Activated T-cell treated with anti-CD3 and anti-CD28 coated beads, Interleukin-2, amount 50 U/mL, for 1 hour (primary cell): ENCODE measurements at places on chromosomes 6 and 20.

- no peak for DNase-seq
These were observed 29.8 kb downstream of the PDYN start for GRCh38 chr20:1964061-1964460.

DNA sequence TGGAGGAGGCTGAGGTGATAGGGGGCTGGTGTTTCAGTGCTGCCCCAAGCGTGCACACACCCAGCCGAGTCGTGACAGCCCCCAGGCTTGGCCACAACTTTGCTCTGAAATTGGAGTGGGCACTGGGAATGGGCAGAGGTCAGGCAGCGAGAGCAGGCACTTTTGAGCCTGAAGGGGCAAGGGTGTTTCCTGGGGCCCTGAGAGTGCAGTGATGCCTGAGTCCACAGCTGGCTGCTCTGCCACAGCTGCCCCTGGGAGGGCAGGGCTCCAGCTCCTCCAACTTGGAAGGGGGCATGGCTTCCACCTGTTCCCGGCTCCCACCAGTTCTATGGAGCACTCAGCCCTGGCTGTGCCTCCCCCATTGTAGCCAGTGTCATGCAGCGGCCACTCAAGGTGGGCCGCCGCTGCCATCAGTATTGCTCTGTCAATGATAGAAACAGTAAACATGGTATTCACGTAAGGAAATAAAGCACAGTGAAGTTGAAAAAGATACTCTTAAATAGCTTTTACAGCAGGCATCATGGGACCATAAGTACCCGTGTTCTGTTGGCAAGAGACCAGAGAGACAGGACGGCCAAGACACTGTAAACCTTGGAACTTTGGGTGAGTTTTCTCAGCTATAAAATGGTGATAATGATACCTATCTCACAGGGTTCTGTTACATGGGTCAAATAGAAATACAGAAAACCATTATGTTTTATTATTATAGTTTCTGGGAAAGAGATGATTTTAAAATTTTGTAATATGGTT lies 108.9 kb downstream of the THEMIS start:
- DNase-seq = no peak

- DNase-seq = no peak
These were observed 191.4 kb downstream of the TENT5A start for GRCh38 chr6:81561071-81561564.

GRCh38 chr6:138162111-138162954 lies 594 bp downstream of the ARFGEF3 start:
- peak; percentile 19 for DNase-seq

DNA sequence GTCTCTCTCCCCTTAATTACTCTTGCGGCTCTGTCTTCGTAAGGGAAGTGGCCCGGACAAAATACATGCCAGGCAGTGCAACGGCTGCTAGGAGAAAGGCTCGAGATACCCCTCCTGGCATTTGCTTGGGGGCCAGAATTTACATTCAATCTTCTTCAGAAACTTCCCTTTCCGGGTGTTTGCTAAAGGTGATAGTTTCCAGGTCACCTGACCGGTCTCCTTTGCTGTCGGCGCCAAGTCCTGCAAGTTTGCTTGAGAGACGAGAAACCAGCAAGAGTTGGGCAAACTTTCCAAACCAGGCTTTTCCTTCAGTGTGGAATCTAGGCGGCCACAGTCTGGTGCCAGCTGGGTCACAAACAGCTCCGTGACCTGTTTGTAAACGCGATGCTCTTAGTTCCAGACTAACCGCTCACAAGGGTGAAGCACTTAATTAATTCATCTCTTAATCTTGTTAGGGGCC lies 563 bp upstream of the SRSF3 start:
- DNase-seq = no peak

DNA sequence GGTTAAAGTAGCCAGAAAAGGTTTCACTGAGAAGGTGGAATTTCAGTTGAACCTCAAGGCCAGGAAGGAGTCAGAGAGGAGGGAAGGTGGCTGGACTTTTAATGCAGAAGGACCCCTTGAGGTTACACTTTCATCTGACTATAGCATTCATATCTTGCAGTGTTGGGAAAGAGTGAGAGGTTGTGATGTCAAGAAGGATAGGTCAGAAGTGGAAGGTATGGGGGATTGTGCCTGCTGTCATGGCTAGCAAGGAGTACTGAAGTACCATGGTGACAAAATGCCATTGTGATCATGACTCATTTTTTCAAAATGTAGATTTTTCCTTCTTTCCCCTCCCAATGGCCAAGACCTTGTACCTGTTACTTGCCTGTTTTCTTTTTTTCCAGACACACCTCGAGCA lies 5.2 kb upstream of the BACH2 start:
- no peak for DNase-seq

GRCh38 chr6:24933868-24934401 lies 1.8 kb downstream of the RIPOR2 start:
- DNase-seq = peak; percentile 60

DNA sequence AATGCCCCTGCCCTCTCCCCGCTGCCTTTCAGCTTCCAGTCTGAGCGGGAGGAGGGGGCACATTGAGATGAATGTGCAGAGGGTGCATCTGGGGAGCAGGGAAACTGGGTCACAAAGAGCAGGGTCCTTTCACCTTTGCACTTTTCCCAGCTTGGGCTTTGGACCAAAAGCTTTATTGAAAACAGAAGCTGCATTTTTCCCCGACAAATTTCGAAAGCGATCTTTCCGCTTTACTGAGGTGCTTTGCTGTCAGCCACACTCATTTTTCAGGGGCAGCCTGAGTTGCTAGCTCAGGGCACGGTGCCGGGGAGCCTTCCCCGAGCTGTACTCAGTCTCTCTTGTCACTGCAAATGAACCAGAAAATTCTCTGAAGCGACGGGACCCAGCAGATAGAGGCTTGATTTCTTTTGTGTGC lies 283.7 kb upstream of the SOX4 start:
- no peak for DNase-seq

- DNase-seq = no peak
These were observed 164.1 kb upstream of the ECI2 start for GRCh38 chr6:4299476-4299875.

GRCh38 chr6:21164768-21165326 lies 428.7 kb upstream of the SOX4 start:
- no peak for DNase-seq

- DNase-seq = no peak
These were observed 11.0 kb upstream of the LOC128125822 start for GRCh38 chr6:63561288-63561687.

- no peak for DNase-seq
These were observed 31.9 kb upstream of the CDH4 start for GRCh38 chr20:61220131-61220530.

DNA sequence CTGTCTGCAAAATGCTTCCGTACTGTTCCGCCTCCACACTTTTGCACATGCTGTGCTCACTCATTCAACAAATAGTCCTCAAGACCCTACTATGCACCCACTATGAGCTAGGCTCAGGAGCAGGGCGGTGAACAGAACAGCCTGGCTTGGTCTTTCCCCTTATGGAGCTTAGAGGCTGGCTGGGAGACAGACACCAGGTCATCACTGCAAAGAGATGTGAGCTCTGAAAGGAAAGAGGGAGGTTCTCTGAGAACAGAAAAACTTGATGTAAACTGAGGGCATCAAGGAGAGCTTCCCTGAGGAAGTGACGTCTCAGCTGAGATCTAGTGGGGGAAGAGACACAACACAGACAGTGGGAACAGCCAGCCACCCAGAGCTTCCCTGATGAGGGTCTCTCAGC lies 31.0 kb upstream of the TGM2 start:
- DNase-seq = no peak

GRCh38 chr6:15730442-15730841 lies 67.6 kb upstream of the DTNBP1 start:
- no peak for DNase-seq

GRCh38 chr6:83429857-83430610 lies 817 bp downstream of the ME1 start:
- no peak for DNase-seq

GRCh38 chr6:2861060-2861821 lies 19.6 kb upstream of the SERPINB1 start:
- DNase-seq = no peak

DNA sequence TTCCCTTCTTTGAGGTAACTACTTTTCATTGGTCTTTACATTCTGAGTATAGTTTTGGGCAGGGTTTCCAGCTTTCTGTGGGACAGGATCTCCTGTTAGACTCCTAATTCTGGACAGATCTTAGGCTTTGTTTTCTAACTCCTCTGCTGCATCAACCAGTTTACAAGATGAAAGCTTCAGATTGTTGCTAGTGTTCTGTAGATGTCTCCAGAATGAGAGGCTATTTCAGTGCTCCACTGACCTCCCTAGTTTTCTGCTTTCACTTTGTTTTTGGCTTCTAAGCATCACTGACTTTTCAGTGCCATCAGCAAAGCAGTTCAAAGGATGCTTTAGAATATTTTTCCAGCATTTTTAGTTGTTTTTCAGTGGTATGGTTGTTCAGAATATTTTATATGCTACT lies 101.4 kb downstream of the LIN28B start:
- DNase-seq = no peak

- DNase-seq = no peak
These were observed 16.8 kb downstream of the VEGFA start for GRCh38 chr6:43786664-43787329.

DNA sequence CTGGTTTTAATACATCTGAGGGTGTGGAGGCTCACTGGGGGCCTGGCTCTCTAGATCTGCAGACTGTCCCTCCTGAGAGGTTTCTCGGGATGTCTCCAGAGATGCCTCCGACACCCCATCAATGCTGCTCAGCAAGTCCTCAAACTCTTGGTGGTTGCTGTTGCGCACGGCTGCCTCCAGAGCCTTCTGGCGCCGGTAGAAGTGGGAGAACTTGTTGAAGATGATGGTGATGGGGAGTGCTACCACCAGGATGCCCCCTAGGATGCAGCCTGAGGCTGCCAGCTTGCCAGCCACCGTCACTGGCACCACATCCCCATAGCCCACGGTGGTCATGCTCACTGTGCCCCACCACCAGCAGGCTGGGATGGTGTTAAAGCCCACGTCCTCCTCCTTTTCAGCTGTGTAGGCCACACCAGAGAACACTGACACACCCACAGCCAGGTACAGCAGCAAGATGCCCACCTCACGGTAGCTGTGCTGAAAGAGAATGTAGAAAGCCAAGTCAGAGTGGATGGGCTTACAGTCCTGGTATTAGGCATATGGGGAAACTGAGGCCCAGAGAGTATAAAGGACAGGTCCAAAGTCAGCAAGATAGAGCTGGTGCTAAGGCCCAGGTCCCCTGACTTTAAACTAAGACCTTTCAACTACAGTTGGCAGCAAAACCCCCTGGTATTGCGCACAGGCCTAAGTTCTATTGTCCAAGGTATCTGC lies 5.9 kb downstream of the KCNS1 start:
- DNase-seq = no peak

- DNase-seq = no peak
These were observed 47.0 kb downstream of the ARHGAP18 start for GRCh38 chr6:129662980-129663431.

DNA sequence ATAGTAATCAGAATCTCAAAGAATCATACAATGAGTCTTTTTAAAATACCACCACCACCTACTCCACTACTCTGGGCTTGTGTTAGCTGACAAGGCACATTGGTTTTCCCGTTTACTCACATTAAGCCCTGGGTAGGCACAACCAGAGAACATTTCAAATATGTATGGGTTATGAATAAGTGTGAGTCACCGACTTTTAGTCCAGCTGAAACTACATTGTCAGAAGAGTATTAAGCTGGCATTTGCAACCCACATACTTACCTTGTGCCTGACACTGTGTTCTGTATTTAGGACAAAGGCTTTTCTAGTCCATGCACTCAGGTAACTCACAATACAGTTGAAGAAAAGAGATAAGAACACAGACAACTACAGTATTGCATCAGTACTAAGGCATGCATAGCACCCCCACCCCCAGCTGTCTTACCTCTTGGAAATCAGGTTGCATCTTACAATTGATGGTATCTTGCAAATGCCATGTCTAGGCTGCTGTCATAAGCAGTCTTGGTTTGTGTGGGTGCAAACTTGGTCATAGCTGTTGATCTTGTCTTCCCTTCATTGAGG lies 40.3 kb upstream of the AHI1 start:
- DNase-seq = no peak

DNA sequence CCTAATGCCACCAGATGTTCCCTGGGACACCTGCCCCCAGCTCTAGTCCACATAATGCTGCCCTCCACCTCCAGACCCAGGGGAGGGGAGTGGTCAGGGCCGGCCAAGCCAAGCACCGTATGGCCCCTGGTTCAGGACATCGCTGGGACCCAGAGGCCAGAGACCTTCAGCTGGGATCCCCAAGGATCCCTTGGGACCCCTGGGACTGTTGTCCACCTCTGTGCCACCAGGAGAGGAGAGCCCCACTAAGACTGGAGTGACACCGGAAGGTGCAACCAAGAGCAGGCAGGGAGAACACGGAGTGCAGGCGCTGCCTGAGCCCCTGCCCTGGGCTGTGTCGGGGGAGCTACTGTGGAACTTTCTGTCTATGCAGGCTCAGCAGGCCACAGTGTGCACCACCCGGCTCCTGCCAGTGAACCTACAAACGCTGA lies 43.6 kb downstream of the CTCFL start:
- DNase-seq = no peak

GRCh38 chr6:149964308-149965193 lies 808 bp downstream of the ULBP1 start:
- peak; percentile 51 for DNase-seq

GRCh38 chr20:4167261-4168021 lies 152.1 kb upstream of the RNF24 start:
- no peak for DNase-seq
